ENCODE measurements at places on chromosomes 1 and 21.

DNA sequence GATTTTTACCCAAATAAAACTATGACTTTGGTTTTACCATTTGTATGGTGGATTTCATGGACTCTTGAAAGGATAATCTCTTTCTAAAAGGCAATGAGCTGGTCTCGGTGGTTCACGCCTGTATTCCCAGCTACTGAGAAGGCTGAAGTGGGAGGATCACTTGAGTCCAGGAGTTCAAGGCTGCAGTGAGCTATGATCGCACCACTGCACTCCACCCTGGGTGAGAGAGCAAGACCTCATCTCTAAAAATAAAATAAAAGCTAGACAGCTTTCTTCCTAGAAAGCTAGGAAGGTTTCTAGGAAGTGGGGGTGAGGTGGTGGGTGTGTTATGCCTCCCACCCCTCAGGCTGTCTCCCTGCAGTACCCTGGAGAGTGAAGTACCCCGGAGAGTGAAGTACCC is 54.0 kb upstream of the L1TD1 start:
- no peak for DNase-seq

DNA sequence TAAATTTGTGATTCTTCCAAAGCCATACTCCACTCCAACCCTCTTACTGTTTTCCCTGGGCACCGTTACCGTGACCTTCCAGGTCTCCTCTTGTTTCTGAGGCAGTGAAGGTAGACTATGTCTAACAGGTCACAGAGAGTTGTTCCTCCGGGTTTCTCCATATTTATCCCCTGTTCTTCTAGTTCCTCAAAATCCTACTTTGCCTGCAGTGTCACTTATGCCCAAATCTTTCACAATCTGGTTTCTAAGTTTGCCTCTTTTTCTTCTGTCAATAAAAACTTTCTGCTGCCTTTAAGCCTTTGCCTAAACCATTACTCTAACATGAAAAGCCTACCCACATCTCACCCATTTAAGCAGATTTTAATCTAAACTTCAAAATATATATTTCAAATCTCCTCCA is 87.7 kb downstream of the C4BPA start:
- no peak for DNase-seq

DNA sequence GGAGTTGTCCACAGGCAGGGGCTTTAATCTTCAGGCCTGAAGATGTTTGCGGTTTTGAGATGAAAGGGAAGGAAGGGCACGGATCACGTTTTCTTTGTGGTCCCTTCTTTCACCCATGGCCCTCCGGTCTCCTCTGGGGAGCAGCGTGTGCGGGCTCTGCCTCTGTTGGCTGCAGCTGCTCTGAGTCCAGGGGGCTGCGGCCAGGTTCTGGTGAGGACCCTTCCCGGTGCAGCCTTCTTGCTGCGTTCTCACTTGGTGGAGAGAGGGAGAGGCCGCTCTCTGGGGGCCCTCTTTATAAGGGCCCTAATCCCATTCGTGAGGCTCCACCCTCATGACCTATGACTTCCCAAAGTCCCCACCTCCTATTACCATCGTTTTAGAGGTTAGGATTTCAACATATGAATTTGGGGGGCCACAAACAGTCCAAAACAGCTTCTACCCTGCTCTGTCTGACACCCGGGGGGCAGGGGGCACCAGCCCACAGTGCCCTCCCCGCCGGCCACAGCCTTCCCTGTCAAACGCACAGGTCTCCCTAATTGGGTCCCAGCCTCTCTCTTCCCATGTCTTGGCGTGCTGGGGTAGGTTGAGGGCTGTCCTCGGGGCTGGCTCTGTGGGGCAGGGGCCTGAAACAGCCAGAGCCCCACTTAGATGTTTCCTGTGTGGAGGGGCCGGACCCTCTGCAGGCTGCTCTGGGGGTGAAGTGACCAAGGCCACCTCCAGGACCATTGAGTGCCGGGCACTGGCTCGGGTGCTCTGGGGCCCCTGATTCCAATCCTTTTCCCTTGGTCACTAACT is 100.1 kb upstream of the C1orf174 start:
- no peak for DNase-seq

DNA sequence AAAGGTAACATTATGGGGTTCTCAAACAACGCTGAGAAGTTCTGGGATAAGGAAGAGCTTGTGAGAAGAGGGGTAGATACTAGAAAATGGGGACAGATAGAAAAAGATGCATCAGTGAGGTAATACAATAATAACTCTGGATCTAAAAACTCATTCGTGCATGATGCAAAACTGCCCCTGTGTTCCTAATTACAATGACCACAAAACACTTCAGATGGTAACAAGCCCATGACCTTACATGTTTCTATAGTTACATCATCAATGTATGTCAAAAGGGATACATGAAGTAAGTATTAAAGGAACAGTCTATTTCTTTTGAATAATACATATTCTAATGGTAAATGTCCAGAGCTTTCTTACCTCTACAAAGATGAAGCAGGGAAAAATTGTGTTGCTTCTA is 110.6 kb upstream of the PLPPR5 start:
- DNase-seq = no peak

DNA sequence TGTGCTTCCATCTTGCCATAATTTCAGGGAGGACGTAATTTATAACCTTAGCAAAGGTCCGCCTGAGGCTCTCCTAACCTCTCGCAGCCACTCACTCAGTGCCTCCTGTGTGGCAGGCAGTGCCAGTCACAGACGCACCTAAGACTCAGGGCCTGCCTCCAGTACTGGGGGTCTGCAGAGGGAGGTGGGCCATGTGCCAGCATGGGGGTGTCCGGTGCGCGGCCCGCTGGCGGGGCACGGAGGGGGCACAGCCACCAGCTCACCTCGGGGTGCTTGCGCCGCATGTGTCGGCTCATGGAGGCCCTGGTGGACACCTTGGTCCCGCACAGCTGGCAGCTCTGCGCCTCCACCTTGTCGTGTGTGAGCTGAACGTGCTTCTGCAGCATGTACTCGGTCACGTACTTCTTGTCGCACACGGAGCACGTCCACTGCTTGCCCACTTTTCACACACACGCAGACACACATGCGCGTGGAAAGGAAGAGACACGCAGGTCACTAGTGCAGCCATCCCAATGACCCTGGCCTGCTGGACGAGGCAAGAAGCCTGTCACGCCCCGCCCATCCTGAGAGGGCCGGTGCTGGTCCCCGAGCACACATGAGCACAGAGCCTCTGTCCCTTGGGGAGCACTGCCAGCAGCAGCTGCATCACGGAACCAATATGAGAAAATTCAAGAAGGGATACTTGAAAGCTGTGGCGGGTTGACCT is 43.2 kb upstream of the RIPK4 start:
- no peak for DNase-seq

- no peak for DNase-seq
Measured at GRCh38 chr1:87826681-87827251, 498.1 kb downstream of the LMO4 start.

GRCh38 chr1:77642196-77642595 is 40.3 kb downstream of the ZZZ3 start:
- no peak for DNase-seq

All from activated CD8-positive, alpha-beta memory T cell treated with anti-CD3 and anti-CD28 coated beads for 48 hours (primary cell).